ENCODE measurements at places on chromosomes 12 and 14.

DNA sequence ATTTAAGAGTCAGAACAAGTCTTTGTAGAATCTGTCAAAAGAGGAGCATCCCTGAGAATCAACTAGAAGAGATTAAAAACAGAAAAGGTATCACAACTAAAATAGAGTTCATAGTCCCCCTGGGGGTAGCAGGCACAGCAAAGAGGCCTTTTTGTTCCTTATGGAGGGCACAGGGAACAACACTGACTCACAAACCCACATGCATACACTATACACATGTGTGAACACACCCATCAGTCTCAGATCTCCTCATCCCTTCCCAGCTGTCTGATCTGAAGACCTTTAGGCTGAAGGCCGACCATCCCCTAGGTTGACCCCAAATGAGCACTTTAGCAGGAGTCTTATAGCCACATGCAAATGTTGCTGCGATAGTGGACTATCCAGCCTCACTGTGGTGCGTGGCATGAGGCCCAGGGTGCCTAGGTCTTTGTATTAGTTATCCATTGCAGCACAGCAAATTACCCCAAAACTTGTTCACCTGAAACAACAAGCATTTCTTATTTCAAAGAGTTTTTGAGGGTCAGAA is 236.7 kb upstream of the EGLN3 start:
- no peak for DNase-seq

DNA sequence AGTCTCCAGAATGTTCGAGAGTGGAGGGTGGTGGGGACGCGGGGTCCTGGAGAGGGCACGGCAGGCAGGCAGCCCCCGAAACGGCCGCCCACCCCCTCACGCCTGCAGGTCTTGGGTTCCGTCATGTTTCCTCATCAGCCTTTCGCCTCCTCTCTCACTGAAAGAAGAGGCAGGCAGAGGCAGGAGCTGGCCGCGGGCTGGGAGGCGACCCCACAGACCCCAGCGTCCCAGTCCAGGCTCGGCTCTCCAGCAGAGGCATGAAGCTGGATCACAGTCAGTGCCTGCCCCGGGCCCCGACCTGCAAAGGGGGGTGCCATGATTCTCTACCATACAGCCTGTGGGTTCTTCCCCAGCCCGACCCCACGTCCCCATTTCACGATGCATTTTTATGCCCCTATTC is 13.4 kb downstream of the GALNT9 start:
- DNase-seq: no peak

DNA sequence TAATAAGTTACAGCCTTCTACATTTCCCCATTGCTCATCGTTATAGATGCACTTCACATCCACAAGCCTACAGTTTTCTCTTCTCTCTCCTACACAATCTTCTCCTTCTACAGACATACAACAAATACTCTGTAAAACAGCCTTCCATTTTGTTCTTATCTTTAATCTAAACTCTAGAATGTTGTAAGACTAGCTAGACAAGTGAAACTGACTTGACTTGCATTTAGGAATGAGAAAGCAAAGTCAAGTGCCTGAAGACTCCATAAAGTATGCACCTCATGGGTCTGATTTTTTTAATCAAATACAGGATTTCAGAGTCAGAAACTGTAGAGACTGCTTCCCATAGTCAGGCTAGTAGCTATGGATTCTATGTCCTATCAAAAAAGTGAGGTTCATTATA is 190.3 kb downstream of the KLHL28 start:
- DNase-seq: no peak

- DNase-seq: no peak
Observed at GRCh38 chr14:62077676-62078261, 315.5 kb downstream of the SNAPC1 start.

DNA sequence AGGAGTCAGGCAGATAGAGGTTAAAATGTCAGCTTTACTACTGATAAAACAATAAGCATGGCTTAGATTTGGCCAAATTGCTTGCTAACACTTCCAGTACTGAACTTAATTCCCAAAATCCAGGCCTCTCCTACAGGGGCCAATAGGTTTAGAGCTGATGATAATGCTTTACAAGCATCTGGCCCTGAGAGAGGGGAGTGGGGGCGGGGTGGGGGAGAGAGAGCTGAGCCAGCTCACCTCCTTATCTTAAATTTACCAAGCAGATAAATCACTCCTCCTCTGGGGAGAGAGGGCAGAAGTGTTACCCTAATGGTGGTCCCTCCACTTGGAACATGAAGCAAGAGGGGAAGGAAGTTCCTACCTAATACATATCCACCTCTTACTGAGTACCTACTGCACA is 182.2 kb upstream of the CRY1 start:
- DNase-seq: no peak

DNA sequence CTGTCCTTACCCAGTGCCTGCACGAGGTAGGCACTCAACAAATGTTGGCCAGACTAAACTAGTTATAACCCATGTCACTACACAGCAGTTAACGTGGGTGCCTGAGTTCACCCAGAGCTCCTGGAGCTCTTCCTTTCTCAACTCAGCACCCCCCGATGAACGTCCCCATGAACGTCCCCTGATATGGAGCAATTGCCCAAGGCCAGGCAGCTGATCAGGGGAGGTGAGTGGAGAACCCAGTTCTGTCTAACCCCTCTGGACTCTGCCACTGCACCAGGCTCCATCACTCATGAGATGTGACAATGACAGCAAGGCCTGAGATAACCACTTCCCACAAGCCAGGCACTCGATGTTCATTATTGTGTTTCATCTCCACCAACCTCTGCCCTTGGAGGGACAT is 199.0 kb downstream of the BCL11B start:
- no peak for DNase-seq

DNA sequence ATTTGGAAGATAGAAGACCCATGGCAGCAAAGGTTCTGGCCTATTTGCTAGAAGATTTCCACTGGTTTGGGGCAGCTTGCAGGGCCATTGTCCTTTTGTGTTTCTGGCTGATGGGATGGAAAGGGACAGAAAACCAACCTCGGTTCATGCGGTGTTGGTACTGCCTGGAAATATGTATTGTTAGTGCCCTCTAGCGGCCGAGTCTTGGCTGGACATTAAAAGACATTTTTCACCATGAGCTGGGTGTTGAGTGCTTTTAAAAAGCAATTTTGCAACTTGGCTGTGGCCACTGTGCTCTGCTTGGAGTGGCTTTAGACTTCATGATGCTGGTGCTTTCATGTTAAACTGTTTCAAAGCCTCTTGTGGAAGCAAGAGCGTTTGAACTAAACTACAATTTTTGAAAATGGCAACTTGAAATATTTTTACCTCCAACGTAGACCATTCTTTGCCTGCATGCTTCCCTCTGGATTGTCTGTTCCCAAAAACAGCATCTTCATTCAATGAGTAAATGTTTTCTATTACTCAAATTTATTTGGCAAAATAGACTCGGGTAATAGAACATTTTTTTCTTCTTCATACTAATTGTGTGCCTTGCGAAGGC is 102.7 kb upstream of the TBX5 start:
- peak; percentile 70 for DNase-seq

- DNase-seq: no peak
Observed at GRCh38 chr14:75286313-75286712, 7.7 kb downstream of the FOS start.

DNA sequence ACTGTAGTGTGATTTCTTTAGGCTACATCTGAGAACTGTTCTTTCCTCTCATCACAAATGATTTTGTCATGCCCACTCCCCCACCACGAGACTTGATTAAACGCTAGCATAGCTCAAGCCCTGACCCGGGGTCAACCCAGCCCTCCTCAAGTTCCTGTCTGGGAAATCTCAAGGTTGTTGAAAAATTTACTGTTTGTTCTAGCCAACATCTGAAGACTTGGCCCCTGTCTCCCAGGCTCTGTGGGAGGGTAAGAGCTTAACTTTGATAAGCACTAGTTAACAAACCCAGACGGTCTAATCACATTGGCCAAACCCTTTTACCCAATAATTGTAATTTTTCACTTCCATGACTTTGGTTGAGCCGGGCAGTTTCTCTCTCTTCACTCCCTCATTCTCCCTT is 86.2 kb upstream of the AMIGO2 start:
- no peak for DNase-seq

- DNase-seq: no peak
Observed at GRCh38 chr12:63036216-63036973, 101.4 kb upstream of the PPM1H start.

GRCh38 chr12:49534731-49535278 is 4.0 kb upstream of the KCNH3 start:
- DNase-seq: no peak

- DNase-seq: no peak
Observed at GRCh38 chr12:57381693-57382220, 49.1 kb downstream of the R3HDM2 start.

DNA sequence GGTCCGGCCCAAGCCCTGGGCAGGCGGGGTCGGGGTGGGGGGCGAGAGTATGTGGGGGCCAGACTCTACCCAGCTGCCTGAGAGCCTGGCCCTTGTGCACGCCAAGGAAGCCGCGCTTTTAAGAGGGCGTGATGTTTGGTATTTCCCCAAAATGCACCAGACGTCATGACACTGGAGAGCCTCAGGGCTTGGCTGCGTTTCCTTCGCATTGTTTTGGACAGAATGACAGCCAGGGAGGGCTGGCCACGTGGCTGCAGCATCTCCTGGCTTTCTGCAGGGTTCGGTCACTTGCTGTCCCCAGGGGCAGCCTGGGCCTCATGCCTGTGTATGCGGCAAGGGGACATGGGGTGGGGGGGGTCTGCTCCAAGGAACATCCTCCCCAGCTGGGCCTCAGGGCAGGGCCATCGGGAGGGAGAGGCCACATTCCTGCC is 16.1 kb upstream of the NUDT14 start:
- no peak for DNase-seq

DNA sequence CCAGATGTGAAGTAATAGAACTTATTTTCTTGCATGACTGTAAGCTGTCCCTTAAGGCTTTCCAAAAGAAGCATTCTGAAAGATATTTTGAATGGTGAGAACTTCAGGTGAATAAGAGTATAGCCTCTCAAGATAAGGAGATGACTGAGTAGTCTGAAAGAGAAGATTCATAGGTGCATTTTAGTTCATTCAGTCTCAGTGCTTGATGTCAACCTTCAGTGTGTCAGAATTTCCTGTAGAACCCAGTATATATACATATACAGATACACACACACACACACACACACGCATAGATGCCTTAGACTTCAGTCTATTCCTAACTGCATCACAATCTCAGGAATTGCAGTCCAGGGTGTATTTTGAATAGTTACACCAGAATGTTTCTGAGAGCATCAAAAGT is 7.4 kb downstream of the BICDL1 start:
- no peak for DNase-seq

DNA sequence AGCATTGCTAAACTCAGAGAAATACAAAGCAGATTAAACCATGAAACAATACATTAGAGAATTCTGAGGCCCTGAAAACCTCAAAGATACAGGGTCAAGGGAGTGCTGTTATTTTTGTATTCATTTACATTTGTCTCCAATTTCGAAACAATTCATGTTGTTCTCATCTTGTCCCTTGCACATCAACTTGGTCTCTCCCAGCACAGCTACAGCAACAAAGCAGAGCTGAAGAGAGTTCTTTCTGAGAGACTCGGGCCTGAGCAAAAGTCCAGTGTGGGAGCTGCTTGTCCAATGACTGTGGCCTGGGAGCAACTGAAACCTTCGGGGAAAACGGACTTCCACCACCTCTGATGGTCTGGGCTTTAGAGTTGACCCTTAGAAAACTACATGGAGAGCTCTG is 79.4 kb upstream of the CDKN3 start:
- no peak for DNase-seq

- DNase-seq: no peak
Observed at GRCh38 chr12:11598900-11599299, 50.6 kb upstream of the ETV6 start.

GRCh38 chr14:102474934-102475333 is 34.6 kb downstream of the ANKRD9 start:
- no peak for DNase-seq

DNA sequence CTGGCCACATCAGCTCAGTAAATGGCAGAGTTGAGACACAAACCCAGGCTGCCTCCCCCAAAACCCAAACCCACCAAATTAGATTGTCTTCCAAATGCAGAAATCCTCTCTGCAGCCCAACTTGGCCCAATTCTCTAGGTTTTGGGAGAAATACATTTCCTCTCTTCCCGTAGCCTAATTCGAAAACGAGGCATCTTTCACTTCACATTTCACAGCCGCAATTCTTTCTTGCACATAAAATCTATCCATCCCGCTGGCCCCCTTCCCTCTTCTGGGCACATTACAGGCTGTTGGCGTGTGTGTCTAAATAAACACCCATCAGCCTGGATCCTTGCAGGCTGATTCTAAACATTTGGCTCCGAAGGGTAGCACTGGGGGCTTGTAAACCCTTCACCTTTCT is 83.8 kb upstream of the VRK1 start:
- DNase-seq: no peak

DNA sequence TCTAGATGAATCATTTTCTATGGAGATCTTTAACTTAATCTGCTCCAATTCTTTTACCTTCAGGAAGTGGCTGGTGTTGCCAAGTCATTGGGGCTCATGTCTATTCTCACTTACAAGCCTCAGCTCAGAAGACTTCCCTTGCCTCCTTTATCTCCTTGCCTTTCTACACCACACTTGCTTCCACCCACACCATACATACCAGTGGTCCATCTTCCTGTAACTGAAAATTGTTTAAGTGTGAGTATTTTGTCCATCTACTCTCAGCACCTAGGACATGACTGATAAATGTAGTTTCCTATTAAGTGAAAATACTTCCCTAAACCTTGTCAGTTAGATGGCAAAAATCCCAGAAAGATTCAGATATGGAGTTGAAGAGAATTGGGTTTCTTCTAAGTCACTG is 199.7 kb upstream of the CPNE8 start:
- DNase-seq: no peak

DNA sequence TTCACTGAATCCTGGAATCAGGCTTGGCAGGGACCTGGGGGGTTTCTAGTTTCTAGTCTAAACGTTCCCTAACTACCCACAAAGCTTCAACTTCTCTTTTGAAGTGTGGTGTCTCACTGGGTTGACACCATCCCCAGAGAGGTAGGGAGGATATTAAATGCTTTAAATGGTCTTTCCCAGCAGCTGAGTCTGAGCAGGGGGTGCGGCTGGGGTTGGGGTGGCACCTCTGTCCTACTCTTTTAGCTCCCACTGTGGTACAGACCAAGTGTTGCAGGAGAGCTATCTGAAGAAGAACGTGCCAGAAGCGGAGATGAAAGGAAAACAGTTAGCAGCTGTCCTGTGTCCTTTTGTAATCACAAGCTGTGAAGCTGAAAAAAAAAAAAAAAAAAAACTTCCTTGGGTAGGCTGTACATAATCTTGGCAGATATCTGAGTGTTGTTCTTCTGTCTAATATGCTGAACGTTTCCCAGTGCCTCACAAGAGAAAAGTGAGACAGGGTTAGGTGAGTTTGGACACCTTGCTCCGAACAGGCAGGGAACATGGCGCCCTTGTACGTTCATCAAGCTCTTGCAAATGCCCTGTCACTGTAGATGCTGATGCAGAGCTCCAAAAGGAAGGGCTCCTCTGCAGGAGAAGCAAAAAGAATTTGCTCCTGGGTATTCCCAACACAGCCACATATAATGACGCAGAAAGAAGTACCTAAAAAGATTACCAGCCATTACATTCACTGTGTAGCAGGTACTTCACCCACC is 447.2 kb downstream of the APAF1 start:
- no peak for DNase-seq

- no peak for DNase-seq
Observed at GRCh38 chr14:74698465-74698864, 14.4 kb downstream of the AREL1 start.

Measured in right lobe of liver (tissue), 6 donors.